Osteocyte (in vitro differentiated cells): ENCODE measurements at places on chromosomes 13 and 19. TPM values are rescaled to one million over a fixed set of nuclear protein-coding genes. Genes with fewer than 3 reads are reported as not detected.

Gene ICAM3
- total RNA-seq = 7.2 and 9.8 TPM in 2 replicates

DNA sequence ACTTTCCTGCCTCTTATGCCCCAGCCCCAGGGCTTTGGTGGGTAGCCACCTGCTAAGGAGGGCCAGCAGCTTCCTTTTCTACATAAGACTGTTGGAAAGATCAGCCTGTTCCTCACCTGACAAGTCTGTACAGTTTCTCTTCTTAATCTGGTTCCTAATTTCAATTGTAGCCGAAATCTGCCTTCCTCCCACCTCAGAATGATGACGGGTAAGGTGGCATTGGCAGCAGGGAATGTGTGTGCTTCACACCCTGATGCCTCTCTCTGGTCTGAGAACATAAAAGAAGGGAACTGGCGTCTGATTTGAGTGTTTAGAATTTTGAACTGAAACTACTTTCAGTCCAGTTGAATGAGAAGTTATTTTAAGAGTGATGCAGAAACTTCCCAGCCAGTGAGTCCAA, 16.0 kb downstream of the MAU2 start:
- DNase-seq = no peak

GRCh38 chr19:44164327-44164672, 600 bp upstream of the ZNF226 start:
- no peak for DNase-seq

DNA sequence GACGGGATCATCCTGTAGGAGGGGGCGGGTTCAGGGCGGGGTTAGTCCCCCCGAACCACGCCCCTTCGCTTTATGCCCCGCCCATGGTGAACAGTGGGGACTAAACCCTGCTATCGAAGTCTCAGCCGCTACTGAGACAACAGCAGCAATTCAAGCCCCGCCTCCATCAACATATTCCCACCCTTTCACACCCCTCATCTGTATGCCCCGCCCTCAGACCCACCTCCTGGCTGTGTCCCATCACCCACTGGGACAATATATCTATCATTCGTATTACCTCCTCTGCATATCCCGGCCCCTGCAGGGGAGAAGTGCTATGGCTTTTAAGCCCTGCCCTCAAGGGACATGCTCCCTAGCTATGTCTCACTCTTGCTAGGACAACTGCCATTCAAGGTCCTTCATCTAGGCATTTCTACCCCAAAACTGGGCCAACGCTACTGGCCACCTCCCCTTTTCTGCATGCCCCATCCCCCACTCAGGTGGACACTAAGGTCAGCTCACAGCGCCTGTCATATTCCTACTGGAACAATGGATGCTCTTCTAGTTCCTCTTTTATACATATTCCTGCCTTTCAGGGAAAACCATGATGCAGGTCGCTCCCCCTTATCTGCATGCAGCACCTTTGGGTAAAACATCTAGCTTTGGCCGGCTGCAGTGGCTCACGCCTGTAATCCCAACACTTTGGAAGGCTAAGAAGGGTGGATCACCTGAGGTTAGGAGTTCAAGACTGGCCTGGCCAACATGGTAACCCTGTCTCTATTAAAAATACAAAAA, 11.9 kb downstream of the LRFN1 start:
- no peak for DNase-seq

DNA sequence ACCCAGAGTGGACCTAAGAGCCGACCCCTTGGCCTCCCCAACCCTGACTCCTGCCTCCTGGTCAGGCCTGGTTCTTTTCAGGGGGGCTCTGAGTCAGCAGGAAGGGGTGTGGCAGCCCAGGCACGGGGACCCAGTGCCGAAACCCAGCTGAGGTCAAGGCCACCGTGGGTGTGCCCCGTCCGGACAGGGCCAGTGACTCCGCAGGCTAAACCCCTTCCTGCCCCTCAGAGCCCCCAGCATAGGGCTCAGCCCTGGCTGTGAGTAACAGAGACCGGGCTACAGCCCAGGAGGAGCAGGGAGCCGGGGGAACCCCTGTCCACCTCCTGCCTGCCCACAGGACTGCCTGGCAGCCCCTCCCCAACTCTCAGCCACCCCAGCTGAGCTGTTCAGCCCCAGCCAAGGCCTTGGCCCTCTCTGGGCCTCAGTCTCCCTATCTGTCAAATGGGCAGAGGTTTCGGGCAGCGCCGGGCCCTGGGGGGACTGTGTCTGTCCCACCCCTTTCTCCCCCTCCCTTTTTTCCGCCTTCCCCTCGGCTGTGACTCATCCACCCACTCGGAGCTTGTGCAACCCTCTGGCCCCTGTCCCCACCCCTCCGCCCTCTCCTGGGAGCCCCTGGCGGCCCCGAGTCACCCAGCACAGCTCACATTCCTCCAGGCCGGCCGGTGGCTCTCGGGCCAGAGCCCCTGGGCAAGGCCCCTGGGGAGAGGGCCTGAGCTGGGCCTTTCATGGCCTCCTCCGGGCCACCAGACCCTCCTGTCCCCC, 8.6 kb downstream of the ZBTB7A start:
- DNase-seq = no peak

DNA sequence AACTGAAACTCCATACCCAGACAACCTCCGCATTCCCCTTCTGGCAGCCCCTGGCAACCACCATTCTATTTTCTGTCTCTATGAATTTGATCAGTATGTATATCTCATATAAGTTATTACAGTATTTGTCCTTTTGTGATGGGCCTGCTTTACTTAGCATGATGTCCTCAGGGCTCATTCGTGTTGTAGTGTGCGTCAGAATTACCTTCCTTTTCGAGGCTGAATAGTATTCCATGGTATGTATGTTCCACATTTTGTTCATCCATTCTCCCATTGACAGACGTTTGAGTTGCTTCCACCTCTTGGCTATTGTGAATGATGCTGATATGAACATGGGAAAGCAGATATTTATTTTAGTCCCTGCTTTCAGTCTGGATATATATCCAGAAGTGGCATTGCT, 5.0 kb downstream of the PLEKHF1 start:
- no peak for DNase-seq

- DNase-seq = no peak
Measured at GRCh38 chr19:58035863-58036262, 2.0 kb downstream of the ZSCAN1 start.

DNA sequence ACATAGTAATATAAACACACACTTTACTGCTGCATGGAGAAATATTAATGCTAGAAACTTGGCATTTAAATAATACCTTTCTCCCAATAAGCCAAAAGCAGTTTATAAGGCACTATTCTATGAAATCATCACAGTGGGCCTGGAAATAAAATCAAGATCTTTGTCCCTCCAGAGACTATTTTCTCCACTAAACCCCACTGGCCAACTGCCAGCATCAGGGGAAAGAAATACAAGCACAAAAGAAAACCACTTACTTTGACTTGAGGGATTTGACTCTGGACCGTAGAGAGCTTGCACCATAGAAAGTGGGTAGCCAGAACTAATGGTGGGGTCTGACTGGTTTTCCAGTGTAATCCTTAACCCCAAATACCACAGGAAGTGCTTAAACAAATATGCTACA, 71.9 kb downstream of the DCLK1 start:
- DNase-seq = no peak

GRCh38 chr13:48009284-48009683, 8.2 kb upstream of the SUCLA2 start:
- DNase-seq = no peak

DNA sequence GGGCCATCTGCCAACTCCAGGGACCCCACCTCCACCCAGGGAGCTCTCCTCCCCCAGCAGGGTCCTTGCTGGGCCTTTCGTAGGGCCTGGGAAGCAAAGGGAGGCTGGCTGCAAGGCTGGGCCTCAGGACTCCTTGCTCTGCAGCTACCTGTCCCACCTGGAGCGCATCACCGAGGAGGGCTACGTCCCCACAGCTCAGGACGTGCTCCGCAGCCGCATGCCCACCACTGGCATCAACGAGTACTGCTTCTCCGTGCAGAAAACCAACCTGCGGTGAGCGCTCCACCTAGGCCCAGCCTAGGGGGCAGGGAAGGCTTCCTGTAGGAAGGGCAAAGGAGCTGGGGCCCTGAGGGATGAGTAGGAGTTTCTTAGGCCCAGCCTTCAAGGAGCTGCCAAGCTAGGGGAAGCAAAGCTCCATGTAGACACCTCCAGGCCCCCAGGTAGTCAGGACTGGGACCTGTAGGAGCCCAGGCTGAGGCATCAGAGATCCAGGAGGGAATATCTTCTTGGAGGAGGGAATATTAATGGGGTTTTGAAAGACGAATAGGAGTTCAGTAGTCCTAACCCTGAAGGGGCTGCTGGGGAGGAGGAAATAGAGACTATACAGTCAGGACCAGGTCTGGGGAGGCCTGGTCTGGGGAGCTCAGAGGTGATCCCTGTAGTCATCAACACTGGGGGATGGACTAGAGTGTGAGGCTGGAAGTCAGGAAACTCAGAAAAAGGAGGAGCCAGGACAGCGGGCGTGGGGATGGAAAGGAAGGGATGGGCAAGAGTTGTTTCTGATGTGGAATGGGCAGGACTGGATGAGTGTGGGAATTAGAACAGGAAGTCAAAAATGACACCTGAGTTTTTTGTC, 16.0 kb downstream of the GNA15 start:
- no peak for DNase-seq

DNA sequence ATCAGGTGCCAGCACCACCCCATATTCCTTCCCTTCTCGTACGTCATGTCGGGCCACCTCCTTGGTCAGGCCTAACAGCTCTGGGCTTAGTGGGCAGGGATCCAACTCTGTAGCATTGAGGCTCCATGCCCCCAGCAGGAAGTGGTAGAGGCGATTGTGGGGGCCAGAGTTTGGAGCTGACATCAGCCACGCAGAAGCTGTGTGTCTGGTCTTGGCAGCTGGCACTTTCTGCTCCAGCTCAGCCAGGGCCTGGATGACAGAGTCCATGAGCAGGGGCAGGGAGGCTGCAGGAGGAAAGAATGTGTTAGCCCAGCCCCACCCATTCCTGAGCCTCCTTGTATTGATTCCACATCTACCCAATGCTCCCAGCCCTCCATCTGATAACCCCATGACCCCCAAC, 3.0 kb downstream of the PGLYRP2 start:
- no peak for DNase-seq

GRCh38 chr13:48038761-48039160, 1.2 kb downstream of the NUDT15 start:
- no peak for DNase-seq

GRCh38 chr13:19184176-19184575, 2.6 kb upstream of the TUBA3C start:
- peak; percentile 60 for DNase-seq

DNA sequence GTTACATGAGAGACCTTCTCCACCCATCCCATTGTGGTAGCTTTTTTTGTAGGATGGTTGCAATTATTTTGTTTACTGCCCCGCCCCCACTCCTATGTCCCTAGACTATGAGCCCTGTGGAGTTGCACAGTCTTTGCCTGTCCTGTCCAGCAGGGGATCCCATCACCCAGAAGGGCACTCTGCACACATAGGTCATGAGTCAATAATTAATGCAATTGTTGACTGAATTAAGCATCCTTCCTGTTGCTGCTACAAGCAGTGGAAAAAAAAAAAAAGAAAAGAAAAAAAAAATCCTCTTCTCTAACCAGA, 14.2 kb downstream of the C19orf81 start:
- no peak for DNase-seq
